ENCODE measurements at places on chromosomes 3 and 15. TPM values are rescaled to one million over a fixed set of nuclear protein-coding genes. Genes with fewer than 3 reads are reported as not detected.

Gene DISP2
- total RNA-seq, result 0.49 TPM

Gene ZPLD1
- not detected for total RNA-seq

Gene CASR
- not detected for total RNA-seq

Gene MUC13
- total RNA-seq, result not detected

Gene SAMD7
- not detected for total RNA-seq

Gene FNDC3B
- 55.0 TPM for total RNA-seq

Gene SLC2A2
- 0.12 TPM for total RNA-seq

DNA sequence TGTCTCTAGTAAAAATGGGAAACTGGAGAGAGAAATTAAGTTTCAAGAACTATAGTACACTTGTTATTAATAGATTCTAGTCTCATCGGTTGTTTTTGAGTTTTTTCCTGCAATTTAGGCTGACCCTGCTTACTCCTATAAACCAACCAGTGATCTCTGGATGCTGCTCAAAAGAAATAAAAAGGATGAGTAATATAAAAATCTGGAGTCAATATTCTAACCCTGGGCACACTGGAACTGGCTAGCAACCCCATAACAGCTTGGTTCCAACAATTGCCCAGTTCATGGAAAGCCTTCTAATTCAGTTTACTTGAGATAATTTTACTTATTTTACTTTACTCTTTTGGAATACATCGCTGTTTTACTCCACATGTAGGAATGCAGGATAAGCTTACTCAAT lies 211.6 kb downstream of the GBE1 start:
- DNase-seq, result peak; percentile 9

GRCh38 chr3:63945558-63946096 lies 33.4 kb upstream of the SCAANT1 start:
- no peak for DNase-seq
